ENCODE measurements at places on chromosomes 5 and 9.

- no peak for DNase-seq
These were observed 55.9 kb downstream of the MRPL36 start for GRCh38 chr5:1743769-1744085.

DNA sequence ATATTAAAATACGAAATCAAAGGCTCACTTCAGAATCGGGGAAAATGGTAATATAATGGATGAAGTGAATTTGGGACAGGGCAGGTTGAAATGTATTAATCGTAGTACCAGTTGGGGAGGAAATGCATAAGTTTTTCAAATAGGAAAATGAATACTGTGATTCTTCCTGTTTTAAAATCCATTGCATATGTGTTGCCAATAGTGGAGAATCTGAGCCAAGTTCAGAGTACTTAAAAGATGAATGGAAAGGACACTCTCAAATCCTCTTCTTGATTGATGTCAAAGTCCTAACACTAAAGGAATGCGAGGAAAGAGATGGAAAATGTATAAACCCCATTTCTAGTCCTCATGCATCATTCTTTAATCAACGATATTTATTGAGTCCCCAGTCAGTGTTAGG is 160.9 kb upstream of the CCNG1 start:
- no peak for DNase-seq

DNA sequence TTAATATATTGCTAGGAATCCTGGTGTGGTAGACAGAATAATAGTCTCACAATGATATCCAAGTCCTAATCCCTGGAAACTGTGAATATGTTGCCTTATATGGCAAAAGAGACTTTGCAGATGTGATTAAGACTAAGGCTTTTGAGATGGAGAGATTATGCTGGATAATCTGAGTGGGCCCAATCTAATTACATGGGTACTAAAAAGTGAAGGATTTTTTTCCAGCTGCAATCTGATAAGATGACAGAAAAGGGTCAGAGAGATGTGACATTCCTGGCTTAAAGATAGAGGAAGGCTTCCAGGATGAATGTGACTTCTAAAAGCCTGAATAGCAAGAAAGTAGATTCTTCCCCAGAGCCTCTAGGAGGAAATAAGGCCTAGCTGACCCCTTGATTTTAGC is 80.7 kb upstream of the MPDZ start:
- no peak for DNase-seq

DNA sequence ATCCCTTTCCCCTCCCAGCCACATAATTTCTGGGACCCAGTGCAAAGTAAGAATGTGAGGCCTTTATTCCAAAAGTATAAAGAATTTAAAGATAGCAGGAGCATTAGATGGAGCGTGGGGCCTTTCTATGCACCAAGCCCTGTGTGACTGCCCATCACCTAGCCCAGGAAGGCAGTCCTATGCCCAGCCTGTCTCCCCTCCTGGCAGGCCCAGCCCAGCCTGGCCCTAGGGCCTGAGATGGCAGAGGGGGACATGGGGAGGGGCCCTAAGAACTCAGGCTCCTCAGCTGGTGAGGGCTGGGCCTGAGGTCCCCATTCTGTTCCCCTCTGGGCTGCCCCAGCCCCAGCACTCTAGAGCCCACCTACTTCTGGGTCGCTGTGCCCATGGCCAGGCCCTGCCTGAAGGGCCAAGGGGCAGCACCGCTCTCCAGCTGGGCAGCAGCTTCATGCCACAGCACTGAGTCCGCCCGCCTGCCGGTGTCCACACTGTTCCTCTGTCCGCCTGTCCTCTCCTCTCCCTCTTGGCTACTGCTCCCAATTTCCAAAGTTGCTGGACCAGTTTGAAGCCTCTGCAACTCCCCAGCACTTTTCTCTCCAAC is 995 bp upstream of the SLC23A1 start:
- no peak for DNase-seq

DNA sequence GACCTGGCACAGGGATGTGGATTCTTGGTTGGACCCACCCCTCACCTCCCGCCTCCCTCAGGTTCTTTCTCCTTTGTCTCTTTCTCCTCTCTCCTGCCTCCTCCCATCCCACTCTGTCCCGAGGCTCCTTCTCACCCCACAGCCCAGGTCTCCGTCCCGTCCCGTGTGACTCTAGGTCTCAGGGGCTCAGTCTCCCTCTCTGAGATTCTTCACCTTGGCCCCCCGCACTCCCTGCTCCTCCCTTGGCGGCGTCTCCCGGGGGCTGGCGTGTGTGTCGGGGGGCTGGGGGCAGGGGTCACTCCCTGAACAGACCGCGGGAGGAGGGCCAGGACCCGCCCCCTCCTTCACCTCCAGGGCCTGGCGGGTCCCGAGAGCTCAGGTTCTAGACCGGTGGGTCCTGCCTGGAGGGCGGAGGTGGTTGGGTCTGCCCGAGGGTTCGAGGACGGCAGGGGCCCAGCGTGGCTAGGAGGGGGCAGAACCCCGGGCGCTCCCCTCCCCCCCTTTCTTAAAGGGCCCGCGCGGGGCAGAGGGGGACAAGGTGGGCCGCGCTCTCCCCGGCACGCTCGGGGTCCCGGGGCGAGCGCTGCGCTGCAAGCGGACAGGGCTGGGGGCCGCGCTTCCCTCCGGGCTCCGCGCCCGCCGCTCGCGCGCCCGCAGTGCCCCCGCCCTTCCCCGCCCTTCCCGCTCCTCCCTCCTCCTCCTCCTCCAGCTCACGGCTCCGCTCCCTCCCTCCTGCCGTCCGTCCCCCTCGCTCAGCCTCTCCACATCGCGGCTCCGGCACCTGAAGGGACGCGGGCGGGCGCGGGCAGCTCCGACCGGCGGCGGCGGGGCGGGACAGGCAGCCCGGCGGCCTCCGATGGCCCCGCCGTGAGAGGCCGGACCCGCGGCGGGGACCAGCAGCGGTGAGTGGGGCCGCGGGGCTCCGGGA is at the start of gene PSD2:
PSD2 (plus strand) TSS at position 735 of the 928 bp plus-strand sequence. CDS start 13,633 bp downstream, outside the sequence.
- DNase-seq = no peak

DNA sequence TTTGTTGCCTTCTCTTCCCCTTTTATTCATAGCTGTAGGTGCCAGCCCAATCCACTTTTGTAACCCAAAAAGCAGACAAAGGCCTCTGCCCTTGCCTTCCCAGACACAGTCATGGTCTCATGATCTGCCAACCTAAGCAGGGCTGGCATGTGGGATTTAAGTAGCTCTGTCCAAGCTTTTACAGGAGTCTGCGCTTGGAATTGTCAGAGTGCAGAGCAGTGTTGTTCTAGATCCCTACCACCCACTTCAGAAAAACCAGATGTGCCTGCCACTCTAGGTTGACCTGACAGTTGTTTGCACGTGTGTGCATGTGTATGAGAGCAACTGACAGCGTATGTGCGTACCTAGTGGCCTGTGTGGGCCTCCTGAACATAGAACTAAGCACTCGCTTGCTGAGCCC is 87.8 kb upstream of the SPRY4 start:
- no peak for DNase-seq

GRCh38 chr5:9728261-9728660 is 98.1 kb upstream of the TAS2R1 start:
- no peak for DNase-seq

DNA sequence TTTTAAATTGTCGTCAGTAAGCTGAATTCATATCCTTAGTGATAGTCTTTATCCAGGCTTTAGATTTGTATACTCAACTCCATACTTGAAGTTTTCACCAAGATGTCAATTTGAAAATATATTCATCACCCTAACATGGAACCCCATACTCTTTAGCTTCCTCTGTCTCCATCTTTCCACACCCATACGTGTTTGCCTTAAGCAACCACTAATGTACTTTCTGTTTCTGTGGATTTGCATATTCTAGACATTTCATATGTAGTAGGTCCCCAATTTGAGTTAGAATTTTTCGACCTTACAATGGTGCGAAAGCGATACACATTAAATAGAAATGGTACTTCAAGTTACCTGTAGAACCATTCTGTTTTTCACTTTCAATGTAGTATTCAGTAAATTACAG is 65.2 kb downstream of the NSD1 start:
- DNase-seq = no peak

DNA sequence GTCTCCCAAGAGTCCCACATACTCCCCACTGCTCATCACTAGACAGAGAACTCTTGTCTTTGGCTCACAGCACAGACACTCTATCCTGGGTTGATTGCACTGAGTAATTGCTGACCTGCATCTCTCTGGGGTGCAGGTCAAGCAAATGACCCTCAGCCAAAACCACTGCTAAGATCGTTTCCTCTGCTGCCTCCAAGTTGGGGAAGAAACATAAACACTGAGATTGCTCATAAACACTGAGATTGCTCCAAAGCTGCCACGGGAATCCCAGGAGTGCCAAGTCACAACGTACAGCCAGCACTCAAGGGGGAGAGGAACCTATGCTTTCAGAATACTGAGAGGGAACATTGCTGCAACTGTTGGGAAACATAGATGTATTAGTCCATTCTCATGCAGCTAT is 1402.1 kb upstream of the ACO1 start:
- DNase-seq = no peak

- DNase-seq = no peak
These were observed 145.7 kb downstream of the ARHGAP26 start for GRCh38 chr5:142915813-142916424.

DNA sequence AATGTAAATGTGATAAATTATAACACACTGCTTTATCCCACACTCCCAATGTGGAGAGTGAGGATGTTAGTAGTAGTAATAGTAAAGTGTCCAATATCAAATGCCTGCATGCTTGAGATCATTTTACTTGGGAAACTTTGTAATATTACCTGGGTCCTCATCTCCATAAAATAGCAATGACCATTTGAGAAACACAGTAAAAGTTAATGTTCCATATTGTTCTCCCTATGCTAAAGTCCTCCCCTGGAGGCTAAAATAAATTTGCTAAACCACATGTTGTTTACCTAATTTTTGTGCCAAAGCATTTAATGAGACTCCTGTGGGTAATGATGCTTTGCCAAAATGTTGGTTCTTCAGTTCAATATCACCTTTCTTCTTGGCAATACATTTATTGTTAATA is 291.2 kb downstream of the CDH10 start:
- DNase-seq = no peak

DNA sequence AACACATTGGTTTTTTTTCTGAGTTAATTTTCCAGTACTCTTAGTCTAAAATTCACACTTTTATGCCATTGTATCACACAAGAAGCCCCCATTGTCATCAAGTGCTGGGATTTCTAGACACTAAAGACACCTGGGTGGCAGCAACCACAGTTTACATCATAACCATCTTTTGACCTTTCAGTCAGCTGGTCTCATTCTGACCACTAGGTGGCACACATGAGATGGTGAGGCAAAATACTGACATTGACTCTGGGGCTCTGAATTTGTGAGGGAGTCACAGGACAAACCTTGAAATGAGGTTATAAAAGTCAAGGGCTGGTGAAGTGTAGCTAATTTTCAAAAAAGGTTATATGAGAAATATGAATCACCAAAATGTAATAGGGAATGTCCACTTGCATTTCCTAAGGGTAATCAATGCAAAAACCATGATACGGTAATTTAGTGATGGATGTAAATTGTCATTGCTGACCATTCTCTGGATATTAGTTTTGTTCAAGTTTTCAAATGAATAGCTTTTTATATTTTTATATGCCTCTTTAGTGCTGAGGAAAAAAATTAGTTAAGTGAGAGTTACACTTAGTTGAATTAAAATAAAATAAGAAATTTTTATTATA is 229.4 kb downstream of the DMAC1 start:
- DNase-seq = peak; percentile 53

DNA sequence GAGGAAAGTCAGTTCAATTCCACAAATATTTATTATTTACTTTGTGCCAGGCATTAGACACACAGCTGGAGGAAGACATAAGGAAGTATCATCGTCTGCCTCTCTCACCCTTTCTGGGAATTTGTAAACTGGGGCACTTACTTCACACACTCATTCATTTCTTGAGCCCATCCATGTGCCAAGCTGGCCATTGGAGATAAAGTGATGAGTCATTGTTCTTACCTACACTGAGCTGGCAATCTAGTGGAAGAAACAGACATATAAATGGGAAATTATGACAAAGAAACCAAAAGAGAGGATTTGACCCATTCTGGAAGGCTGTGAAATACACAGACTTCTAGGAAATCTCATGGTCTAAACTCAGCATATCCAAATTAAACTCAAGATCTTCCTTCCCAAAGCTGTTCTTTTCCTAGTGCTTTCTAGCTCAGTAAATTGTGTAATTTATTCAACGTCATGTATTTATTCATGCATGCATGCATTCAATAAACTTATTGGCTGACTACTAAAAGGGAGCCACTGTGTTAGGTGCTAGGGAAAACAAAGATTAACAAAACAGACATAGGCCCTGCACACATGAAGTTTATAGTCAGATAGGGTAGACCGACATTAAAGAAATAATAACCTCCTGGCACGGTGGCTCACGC is 65.3 kb downstream of the SH3RF2 start:
- DNase-seq = no peak

DNA sequence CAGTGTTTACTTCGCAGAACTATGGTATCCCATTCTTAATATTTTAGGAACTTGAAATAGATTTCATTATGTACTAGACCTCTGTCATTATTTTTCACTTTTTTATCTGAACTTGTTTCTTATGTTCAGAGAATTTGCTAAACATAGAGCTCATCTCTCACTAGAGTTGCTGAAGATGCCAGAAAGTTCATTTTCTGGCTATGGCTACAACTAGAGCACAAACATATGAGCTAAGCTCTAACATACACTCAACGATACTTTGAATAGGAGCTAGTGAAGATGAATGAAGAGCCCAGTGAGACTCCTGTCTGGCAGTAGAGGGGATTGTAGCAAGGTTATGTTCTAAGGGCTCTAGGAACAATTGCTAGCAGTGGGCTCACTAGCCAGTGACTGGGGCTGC is 582.2 kb downstream of the KIF4B start:
- no peak for DNase-seq

- DNase-seq = no peak
These were observed 1260.8 kb upstream of the WWC1 start for GRCh38 chr5:167030500-167031120.

DNA sequence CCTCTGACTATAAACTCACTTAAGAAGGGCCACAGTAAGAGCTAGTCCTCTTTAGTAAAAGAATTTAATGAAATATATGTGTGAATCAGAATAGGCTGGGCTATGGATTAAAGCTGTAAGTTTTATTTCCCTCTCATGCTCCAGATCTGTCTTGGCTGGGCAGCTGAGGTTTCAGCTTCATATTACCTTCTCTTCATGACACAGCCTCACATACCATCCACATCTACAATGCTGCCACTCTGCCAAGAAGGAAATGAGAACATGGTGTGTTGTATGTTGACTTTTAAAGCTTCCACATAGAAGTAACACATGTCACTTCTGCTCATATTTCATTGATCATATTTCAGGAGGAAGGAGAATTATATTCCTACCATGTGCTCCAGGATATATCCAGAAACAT is 776.0 kb upstream of the ACO1 start:
- DNase-seq = no peak

DNA sequence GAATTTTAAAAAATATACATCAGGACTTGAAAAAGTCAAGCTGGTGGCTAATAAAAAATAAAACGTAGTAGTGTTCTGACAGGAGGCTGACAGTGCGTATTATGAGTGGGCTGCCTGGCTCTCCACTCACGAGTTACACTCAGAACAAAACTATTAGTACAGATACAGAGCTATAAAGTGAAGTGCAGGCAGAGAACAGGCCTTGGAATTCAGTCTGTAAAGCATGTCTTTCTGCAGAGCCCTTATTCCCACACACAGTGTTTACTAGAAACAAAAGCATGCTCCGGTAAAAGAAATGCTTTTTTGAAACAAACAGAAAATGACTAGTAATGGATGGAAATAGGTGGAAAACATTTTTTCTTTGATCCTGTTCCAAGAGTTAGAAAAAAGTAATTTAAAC is 334.7 kb downstream of the DIRAS2 start:
- DNase-seq = no peak

Measured in stimulated activated CD8-positive, alpha-beta memory T cell treated with anti-CD3 and anti-CD28 coated beads, Interleukin-12 subunit alpha, Interleukin-12 subunit beta, amount 100 ng/mL, for 1 hour (primary cell).